ENCODE measurements at places on chromosomes 16 and 17.
A peak's percentile ranks its signal among the peaks of the same experiment; 100 is the strongest.

GRCh38 chr17:12313786-12314185 is 293.1 kb downstream of the MAP2K4 start:
- DNase-seq: no peak

DNA sequence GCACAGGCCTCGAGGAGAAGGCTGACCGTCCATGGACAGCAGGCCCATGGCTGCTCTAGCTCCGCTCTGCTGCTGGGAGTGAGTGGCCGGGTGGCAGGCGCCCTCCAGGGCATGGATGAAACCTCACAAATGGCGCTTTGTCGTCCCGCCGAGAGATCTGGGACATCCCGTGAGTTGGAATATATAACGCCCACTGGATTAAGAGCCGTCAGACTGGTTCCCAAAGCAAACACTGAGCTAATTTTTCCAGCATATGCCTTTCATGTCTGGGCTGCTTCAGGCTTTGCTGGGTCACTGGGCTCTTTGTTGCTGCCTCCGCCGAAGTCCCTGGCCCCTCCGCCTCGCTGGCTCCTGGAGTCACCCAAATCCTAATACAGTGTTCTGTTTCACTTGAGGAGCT is 266.3 kb downstream of the FOXL1 start:
- no peak for DNase-seq

DNA sequence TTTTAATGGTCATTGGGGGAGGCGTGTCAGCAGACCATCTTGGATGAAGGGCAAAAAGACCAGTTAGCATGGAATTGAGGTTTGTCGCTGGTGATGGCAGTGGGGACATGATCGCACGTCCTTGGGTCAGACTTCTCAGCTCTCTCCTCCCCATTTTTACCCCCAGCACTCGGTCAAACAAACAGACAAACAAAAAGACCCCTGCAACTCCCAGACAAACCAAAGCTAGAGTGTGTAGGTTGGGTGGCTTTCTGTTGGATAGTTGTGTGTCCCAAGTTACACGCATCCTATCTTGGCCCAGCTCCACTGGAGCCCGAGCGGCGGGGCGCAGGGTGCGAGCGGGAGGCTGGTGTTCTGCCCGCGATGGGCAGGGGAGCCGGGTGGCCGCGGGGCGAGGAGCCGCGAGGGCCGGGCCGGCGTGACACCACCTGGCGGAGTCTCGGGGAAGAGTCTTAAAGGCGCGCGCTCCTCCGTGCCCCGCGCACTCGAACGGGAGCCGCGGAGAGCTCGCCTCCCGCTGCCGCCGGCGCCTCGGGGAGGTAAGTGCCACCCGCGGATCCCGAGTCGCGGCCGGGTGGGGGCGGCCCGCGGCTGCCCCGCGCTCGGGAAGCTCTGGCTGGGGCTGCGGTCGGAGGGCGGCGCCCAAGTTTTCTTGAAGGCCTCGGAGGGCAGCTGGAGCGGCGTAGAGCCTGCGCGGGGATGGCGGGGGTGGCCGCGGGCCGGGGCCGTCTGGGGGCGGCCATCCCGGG is 18.5 kb upstream of the NTN1 start:
- no peak for DNase-seq

GRCh38 chr16:66605177-66605978 is 874 bp downstream of the CMTM3 start:
- no peak for DNase-seq

DNA sequence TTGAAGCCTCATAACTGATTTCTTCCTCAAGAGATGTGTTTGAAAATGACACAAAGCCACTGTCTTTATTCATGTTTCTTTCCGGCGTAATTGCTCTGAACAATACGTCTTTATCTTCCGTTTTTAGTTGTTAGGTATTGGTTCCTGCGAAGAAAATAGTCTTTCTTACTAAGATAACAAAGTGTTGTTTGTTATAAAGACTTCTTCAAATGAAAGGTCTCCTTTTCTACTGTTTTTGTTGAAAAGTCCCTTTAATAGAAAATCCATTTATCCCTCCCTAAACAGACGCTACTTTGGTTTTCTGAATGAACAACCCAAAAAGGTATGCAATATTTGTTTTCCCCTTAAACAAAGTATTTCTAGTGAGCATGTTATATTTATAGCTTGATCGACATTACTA is 469.1 kb downstream of the KCNJ18 start:
- no peak for DNase-seq

DNA sequence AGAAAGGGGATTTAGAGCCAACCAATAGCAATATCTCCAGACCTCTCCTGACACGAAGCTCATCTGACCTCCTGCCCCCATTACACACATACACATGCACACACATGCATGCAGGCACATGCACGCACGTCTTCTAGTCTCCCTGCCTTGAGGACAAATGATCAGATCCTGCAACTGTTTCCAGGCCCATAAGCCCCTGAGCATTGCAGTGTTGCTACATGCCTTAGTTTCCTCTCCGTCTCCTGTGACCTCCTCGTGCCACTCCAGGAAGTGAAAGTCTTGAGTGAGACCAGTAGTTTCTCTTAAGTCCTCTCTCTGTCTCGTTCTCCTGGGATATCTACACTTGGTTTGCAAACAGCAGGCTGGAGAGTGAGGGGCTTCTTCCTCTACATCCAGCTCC is 8.2 kb downstream of the CIITA start:
- DNase-seq: no peak

- DNase-seq: no peak
Observed at GRCh38 chr16:1258906-1259759, 3.3 kb downstream of the TPSD1 start.

GRCh38 chr16:68367030-68367429 is 56.2 kb downstream of the PRMT7 start:
- DNase-seq: no peak

DNA sequence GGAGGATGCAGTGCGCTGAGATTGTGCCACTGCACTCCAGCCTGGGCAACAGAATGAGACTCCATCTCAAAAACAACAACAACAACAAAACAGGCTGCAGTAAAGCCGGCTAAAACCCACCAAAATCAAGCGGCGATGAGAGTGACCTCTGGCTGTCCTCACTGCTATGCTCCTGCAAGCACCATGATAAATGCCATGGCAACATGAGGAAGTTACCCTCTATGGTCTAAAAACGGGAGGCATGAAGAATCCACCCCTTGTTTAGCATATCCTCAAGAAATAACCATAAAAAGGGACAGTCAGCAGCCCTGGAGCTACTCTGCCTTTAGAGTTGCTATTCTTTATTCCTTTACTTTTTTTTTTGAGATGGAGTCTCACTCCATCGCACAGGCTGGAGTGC is 8.4 kb upstream of the LGALS3BP start:
- no peak for DNase-seq

DNA sequence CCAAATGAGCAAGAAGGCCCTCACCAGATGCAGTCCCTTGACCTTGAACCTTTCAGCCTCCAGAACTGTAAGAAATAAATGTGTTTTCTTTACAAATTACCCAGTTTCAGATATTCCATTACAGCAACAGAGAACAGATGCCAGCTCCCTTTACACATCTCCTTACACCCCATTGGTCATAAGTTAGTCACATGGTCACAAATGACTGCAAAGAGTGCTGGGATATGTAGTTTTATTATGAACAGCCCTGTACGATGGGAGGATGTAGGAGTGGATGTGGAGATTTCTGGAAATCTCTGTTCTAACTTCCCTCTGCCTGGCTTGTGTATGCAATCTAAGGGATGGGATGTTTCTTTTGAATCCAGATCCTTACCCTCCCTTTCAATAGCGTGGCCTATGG is 13.3 kb upstream of the RPL38 start:
- DNase-seq: no peak

DNA sequence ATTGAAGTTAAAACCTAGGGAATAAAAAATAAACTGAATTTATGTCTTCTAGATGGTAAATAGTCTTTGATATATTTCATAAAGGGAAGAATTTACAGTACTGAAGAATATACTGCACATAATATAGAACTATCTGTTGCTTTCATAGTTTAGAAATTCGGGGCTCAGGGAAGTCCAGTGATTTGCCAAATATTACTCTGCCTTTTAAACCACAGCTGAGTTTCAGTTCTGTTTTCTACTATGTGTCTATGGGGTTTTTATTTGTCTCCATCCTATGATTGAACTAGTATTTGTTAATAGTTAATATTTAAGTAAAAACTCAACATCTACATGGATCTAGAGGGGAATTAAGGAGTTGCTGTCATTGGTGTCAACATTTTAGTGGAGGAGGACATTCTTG is 715.0 kb upstream of the CDH8 start:
- no peak for DNase-seq

- no peak for DNase-seq
Observed at GRCh38 chr17:75795820-75796607, 11.4 kb downstream of the UNK start.

GRCh38 chr17:51662204-51663056 is 402.1 kb downstream of the UTP18 start:
- DNase-seq: no peak

- no peak for DNase-seq
Observed at GRCh38 chr16:61146429-61146828, 889.8 kb downstream of the CDH8 start.

DNA sequence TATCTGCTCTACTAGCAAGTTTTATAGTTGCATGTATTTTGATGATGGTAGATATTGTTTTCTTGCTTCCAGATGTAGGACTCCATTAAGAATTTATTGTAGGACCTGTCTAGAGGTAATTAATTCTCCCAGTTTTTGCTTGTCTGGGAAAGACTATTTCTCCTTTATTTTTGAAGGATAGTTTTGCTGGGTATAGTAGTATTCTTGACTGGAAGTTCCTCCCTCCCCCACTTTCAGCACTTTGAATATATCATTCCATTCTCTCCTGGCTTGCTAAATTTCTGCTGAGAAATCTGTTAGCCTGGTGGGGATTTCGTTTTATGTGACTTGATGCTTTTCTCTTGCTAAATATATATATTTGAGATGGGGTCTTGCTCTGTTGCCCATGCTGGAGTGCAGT is 8.0 kb upstream of the PHB1 start:
- no peak for DNase-seq

GRCh38 chr16:14346278-14347142 is 275.4 kb downstream of the MRTFB start:
- no peak for DNase-seq

- no peak for DNase-seq
Observed at GRCh38 chr16:53946746-53947386, 242.9 kb downstream of the FTO start.

DNA sequence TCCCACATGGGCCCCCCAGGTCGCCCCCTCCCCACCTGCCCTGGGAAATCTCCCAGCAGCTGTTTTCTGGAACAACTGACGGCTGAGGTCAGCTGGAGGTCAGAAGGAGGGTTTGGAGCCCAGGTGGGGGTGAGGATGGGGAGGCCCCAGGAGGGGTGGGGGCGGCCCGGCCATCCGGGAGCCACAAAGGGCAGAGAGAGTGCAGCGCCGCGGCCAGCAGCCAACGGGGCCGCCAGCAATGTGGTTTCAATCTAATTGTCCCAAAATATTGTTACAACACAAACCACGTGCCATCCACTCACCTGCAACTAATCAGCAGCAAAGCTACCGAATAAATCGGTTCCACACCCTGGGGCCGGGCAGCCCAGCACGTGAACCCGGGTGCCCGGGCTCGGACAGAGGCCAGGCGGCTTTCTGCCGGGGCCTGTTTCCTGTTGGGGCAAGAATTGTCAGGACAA is 28.3 kb upstream of the SLC38A10 start:
- DNase-seq: no peak

GRCh38 chr17:44906010-44906646 is 6.9 kb upstream of the EFTUD2 start:
- peak; percentile 81 for DNase-seq

GRCh38 chr16:80850757-80851156 is 46.4 kb upstream of the CDYL2 start:
- DNase-seq: no peak

- DNase-seq: no peak
Observed at GRCh38 chr17:5362162-5362811, 57.2 kb downstream of the NUP88 start.

DNA sequence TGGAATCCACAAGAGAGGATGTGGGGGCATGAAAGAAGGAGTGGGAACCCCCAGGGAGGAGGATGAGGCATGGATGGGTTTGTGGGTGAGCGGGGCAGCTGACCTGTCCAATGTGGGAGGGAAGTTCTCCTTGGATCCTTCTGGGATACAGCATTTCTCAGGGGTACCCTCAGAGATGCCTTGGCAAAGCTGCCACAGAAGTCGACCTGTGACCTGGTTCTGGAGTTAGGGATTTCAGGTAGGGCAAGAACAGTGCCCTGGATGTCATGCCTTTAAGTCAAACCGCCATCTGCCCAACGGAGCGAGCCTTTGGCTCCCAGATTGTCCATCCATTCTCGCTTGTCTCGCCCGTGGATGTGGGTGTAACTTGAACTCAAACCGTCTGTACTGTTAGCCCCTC is 30.0 kb downstream of the WSCD1 start:
- DNase-seq: no peak

GRCh38 chr17:22266231-22266630 is 573.9 kb downstream of the KCNJ18 start:
- DNase-seq: no peak

GRCh38 chr17:17842111-17842876 is 5.5 kb upstream of the SREBF1 start:
- no peak for DNase-seq

- no peak for DNase-seq
Observed at GRCh38 chr17:2051933-2052559, 2.9 kb upstream of the HIC1 start.

DNA sequence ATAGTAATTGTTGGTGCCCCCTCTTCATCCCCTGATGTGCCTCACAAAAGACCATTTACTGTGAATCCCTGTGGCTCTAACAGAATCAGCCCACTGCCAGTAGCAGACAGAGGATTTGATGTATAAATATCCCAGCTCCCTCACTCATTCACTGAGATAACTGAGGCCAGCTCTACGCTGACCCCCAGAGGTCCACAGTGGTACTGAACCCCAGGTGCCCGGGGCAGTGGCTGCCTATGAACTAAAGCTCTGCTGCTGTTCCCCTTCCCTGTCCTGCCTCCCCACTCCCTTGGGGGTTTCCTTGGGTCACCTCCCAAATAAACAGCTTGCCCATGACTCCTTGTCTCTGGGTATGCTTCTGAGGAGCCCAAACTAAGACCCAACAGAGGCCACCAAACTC is 295.8 kb downstream of the FOXL1 start:
- DNase-seq: no peak

- no peak for DNase-seq
Observed at GRCh38 chr17:17985555-17985954, 12.9 kb downstream of the DRC3 start.

DNA sequence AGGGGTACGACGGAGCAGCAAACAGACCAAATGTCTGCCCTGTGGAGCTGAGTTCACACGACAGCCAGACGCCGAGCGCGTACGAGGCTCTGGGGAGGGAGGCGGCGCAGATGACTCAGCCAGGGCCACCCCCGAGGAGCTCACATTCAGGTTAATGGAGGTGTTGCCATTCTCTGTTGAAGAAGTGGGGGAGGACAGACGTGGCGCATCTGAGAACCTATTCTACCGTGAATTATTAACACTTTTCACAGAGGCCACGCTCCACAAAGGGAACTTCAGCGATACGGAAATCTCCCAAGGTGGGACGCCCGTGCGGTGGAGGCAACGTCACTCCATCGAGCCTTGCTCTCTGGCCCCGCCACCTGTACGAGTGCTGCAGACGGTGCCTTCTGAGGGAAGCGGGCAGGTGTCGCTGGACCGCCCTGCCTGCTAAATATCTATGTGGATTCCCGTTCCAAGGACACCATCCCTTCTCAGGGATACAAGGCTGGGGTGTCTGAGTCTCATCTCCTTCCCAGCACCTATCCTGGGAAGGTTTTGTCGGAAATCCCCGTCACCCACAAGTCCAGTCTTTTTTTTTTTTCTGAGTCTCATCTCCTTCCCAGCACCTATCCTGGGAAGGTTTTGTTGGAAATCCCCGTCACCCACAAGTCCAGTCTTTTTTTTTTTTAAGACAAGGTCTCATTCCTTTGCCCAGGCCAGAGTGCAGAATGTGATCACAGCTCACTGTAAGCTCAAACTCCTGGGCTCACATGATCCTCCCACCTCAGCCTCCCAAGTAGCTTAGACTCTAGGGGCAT is 19.0 kb downstream of the ABR start:
- no peak for DNase-seq
